ENCODE measurements at places on chromosomes 12 and 14. TPM values are rescaled to one million over a fixed set of nuclear protein-coding genes. Genes with fewer than 3 reads are reported as not detected.

DNA sequence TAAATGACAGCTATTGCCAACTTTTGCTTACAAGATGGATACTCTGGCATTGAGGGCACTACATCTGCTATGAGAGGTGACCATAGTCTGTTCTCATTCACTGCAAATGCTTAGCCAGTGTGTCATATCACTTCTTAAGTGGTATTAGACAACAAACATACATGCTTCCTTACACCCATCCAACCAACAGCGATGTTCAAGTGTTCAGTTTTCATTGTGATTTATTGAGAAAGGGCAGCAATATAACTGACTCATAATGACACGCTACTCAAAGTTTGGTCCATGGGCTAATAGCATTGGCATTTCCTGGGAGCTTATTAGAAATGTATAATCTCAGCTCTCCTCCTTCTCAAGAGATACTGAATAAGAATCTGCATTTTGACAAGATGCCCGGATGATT, 181.7 kb downstream of the NPAS3 start:
- no peaks in the 10 kb centered on the region for H3K36me3 ChIP-seq
- DNase-seq, result no peak
- no peak overlapping the region for H3K4me3 ChIP-seq
- no peaks in the 10 kb centered on the region for H3K4me1 ChIP-seq

- H3K4me3 ChIP-seq, result no peak overlapping the region
- H3K36me3 ChIP-seq, result no peaks in the 10 kb centered on the region
- no peak for DNase-seq
- no peak overlapping the region for H3K27ac ChIP-seq
- no peaks in the 10 kb centered on the region for H3K4me1 ChIP-seq
These were observed 131.4 kb upstream of the CNTN1 start for GRCh38 chr12:40560848-40561247.

GRCh38 chr14:95237958-95238340, 80.6 kb upstream of the DICER1 start:
- H3K4me1 ChIP-seq, result peaks cover 5% of the 10 kb centered on the region
- no peaks in the 10 kb centered on the region for H3K27me3 ChIP-seq
- no peak for DNase-seq
- H3K36me3 ChIP-seq, result no peaks in the 10 kb centered on the region
- no peak overlapping the region for H3K27ac ChIP-seq

GRCh38 chr14:92575061-92575747, 61.6 kb downstream of the RIN3 start:
- H3K4me1 ChIP-seq, result no peaks in the 10 kb centered on the region
- H3K27me3 ChIP-seq, result no peaks in the 10 kb centered on the region
- no peak overlapping the region for H3K27ac ChIP-seq
- no peak for DNase-seq
- no peaks in the 10 kb centered on the region for H3K36me3 ChIP-seq

DNA sequence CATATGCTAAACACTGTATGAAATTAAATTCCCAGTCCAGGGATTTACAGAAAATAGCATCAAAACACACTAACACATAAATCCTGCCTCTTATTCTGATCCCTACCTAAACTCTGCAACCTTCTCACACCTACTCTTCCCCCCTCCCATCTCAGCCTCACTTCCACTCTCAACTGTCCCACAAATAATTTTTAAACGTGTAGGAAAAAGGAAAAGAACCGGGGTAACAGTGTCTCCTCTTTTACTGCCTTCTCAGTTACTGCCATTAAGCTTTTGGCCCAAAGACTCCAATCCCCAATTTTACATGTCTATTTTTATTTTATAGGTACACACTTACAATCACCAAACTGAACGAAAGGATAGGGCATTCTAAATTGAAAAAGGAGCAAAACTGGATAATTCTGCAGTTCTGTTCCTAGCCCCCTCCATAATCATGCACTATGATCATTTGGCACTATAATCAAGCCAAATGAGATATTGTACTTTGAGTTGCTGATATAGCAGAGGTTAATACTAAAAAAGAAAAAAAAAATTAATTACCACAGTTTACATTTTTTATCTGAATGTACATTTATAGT, 2.9 kb downstream of the DUSP16 start:
- no peaks in the 10 kb centered on the region for H3K27me3 ChIP-seq
- peak overlapping the region; percentile 100 for H3K4me3 ChIP-seq
- H3K4me1 ChIP-seq, result peaks cover 6% of the 10 kb centered on the region
- no peaks in the 10 kb centered on the region for H3K36me3 ChIP-seq

DNA sequence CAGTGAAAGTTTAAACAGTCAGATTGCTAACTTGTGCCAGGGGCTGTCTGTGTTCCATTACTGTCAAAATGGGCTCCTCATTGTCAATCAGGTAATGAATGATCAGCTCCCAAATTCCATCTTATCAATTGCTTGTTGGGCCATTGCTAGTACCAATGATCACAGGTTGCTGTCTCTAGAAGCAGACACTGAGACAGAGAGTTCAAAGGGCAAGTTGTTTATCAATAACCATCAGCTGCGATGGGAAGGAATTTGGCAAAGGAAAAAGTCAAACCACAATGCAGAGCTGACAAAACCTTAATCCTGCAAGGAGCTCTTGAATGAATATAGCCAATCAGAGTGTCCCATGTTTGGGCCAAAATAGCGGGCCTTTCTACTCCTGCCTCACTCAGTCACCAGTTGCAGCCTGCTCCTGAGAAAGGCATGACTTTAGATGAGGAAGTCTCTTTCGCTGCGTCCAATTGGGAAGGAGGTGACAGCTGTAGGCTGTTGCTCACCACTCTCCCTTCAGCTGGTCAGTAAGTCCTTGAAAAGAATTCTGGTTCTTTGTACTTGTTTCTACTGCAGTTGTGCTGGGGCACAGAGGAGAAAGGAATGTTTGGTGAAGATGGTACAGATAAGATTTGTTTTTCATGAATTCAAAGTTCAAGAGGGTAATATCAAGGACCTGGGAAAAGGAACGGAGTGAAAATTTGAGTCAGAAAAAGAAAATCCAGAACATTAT, 179.2 kb upstream of the PDE3A start:
- H3K4me1 ChIP-seq, result no peaks in the 10 kb centered on the region
- no peak overlapping the region for H3K4me3 ChIP-seq
- no peak overlapping the region for H3K27ac ChIP-seq

GRCh38 chr12:128949086-128949485, 95.8 kb downstream of the GLT1D1 start:
- DNase-seq, result no peak
- no peak overlapping the region for H3K4me3 ChIP-seq
- H3K36me3 ChIP-seq, result no peaks in the 10 kb centered on the region
- no peak overlapping the region for H3K27ac ChIP-seq
- no peaks in the 10 kb centered on the region for H3K27me3 ChIP-seq

- DNase-seq, result no peak
- H3K36me3 ChIP-seq, result no peaks in the 10 kb centered on the region
- H3K4me1 ChIP-seq, result no peaks in the 10 kb centered on the region
- H3K27me3 ChIP-seq, result no peaks in the 10 kb centered on the region
- no peak overlapping the region for H3K27ac ChIP-seq
- H3K4me3 ChIP-seq, result no peak overlapping the region
These were observed 22.9 kb downstream of the NIN start for GRCh38 chr14:50808053-50808452.

DNA sequence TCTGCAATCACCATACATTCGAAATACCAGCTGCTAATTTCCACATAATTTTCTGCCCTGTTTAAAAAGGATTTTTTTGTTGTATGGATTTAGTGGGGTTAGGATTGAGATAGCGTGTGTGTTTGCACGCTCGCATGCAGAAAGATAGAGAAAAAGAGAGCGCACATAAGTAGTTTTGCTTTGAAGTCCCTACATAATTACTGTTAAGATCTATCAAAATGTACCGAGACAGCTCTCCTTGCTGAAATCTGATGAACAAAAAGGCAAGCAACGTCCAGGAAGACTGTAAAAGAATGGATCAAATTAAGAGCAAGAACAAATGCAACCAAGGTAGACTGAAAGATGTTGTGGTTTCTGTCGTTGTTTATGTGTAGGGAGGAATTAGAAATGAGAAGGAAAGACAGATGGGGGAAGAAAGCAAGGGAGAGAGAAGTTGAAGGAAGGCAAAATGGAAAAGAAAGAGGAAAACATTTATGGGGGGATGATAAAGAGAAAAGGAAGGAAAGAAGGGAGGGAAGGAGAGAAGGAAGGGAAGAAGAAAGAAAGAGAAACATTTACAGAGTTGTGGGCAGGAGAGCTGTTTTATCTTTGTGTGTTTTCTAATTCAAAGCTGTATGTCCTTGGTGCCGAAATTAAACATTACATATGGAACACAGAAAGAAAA, 522.3 kb downstream of the MED13L start:
- peaks cover 8% of the 10 kb centered on the region for H3K4me1 ChIP-seq
- H3K27ac ChIP-seq, result peak overlapping the region; percentile 97
- DNase-seq, result no peak
- H3K27me3 ChIP-seq, result no peaks in the 10 kb centered on the region
- no peaks in the 10 kb centered on the region for H3K36me3 ChIP-seq

GRCh38 chr12:12440784-12441428, 84.0 kb downstream of the BORCS5 start:
- peak overlapping the region; percentile 79 for H3K27ac ChIP-seq
- peaks cover 14% of the 10 kb centered on the region for H3K4me1 ChIP-seq
- DNase-seq, result no peak
- no peaks in the 10 kb centered on the region for H3K27me3 ChIP-seq

- H3K4me3 ChIP-seq, result no peak overlapping the region
- H3K36me3 ChIP-seq, result no peaks in the 10 kb centered on the region
- no peaks in the 10 kb centered on the region for H3K27me3 ChIP-seq
These were observed 26.7 kb downstream of the C14orf132 start for GRCh38 chr14:96065661-96066459.

GRCh38 chr12:97203408-97203807, 259.2 kb upstream of the RMST start:
- H3K36me3 ChIP-seq, result no peaks in the 10 kb centered on the region
- H3K4me3 ChIP-seq, result no peak overlapping the region
- no peak overlapping the region for H3K27ac ChIP-seq
- DNase-seq, result no peak

DNA sequence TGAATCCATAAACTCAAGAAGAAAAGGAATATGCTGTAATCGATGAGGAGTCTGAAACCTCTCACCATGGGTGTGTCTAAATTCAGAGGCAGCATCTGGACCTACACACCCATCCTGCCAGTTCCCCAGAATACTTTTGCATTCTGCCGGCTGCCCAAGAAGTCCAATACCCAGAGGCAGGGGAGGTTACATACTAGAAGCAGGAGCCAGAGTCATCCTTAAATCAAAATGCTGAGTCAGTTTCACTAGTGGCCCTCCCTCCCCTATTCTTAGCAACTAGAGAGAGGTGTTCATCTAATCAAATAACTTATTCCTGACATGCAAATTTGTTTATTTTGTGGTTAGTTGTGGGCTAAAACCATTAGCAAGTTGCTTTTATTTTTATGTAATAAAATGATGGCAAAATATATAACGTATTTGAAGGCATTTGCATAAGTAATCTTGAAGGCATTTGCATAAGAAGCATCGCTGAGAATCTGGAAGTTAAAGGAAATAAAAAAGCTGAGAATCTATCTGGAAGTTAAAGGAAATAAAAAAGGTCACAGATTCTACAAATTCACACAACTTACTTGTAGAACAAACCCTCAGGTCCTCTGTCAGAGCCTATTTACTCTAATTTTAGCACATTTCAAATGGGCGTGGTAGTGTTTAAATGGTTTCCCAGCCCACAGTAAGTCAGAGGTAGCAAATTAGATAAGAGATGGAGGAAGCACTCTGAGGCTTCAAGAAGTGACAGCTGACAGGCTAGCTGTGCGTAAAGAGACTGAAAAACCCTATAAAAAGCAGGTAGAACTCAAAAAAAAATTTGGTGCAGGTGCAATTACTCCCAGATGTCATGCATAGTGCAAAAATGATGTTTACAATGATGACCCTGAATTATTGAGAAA, 7.8 kb downstream of the BHLHE41 start:
- no peaks in the 10 kb centered on the region for H3K4me1 ChIP-seq
- H3K36me3 ChIP-seq, result no peaks in the 10 kb centered on the region
- H3K4me3 ChIP-seq, result no peak overlapping the region
- DNase-seq, result no peak

DNA sequence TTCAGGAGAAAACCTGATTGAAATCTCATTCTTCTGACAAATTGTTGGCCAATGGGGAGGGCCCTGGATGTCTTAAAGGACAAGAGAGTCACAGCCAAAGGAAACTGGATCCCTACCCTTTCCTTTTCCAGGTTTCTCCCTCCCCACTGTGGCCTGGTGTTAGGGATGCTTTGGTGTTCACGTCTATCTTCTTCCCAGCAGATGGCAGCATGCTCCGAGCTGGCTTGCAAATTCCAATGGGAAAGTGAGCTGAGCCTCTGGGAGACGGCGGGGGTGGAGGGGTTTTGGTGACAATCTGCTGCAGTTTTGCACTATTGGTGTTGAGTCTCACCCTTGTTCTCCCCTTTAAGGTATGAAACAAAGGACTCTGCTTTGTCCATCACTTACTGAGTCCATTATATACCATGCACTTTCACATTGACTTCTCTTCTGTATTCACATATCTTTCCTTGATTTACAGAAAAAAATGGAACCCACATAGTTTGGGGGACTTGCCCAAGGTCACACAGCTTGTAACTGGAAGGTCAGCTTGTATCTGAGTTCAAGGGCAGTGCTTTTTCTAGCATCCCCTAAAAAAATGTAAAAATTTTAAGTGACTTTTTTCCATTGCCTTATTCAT, 39.3 kb downstream of the CCDC177 start:
- no peak overlapping the region for H3K4me3 ChIP-seq
- DNase-seq, result peak; percentile 21
- H3K36me3 ChIP-seq, result no peaks in the 10 kb centered on the region
- H3K27ac ChIP-seq, result no peak overlapping the region
- H3K4me1 ChIP-seq, result no peaks in the 10 kb centered on the region

- no peak overlapping the region for H3K27ac ChIP-seq
- H3K4me3 ChIP-seq, result no peak overlapping the region
- no peaks in the 10 kb centered on the region for H3K36me3 ChIP-seq
- no peaks in the 10 kb centered on the region for H3K27me3 ChIP-seq
- H3K4me1 ChIP-seq, result peaks cover 1% of the 10 kb centered on the region
- no peak for DNase-seq
These were observed 5.4 kb downstream of the KCNH5 start for GRCh38 chr14:63039866-63040265.

GRCh38 chr12:110379631-110380030, 23.9 kb downstream of the ANAPC7 start:
- H3K4me1 ChIP-seq, result no peaks in the 10 kb centered on the region
- H3K4me3 ChIP-seq, result no peak overlapping the region

DNA sequence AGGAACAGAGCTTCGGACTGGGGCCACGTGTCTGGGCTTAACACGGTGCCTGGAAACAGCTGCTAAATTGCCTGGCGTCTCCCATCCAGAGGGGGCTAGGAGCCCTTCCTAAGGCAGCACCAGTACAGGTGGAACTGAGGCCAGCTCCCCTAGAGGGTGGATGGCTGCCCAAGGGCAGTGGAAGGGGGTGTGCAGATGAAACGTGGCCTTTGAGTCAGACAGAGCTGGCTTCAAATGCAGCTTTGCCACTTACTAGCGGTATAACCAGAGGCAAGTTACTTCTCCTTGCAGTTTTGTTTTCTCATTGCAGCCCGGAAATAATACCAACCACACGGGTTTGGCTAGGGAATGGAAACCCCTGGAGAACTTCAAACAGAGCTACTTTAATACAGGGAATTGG, 59.3 kb upstream of the SLC24A4 start:
- H3K36me3 ChIP-seq, result no peaks in the 10 kb centered on the region
- H3K27ac ChIP-seq, result no peak overlapping the region
- H3K4me1 ChIP-seq, result no peaks in the 10 kb centered on the region
- no peak overlapping the region for H3K4me3 ChIP-seq
- H3K27me3 ChIP-seq, result no peaks in the 10 kb centered on the region

CIDEB gene
- 9.1 TPM for total RNA-seq

TCL1A gene
- total RNA-seq, result 9.7 TPM

NFE2 gene
- total RNA-seq, result 1.1 TPM

ATP6V1D gene
- total RNA-seq, result 94.3 TPM

SCNN1A gene
- 128 TPM for total RNA-seq

OVCH1 gene
- not detected for total RNA-seq

TTC7B gene
- total RNA-seq, result 25.0 TPM

CHD8 gene
- total RNA-seq, result 67.0 TPM

PRICKLE1 gene
- total RNA-seq, result 7.5 TPM

TTC9 gene
- total RNA-seq, result 6.7 TPM
